SIG-M5 (cell line): ENCODE measurements at places on chromosomes 2 and 18.

DNA sequence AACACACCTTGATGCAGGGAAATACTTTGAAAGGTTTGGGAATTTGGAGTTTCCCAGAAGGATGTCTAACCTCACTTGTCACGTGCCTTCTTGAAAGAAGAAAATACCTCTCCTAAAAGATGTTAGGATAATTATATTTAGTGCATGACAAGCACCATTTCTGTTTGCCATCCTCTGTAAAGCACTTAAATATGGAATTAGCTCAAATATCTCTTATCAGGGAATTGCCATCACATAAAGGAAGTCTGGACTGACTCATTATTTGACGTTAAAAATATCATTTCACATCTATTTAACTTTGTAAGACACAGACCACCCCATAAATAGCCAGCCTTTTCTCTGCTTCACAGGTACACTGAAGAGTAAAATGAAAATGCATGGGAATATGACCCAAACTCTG is 140.1 kb downstream of the STK39 start:
- no peak for DNase-seq

DNA sequence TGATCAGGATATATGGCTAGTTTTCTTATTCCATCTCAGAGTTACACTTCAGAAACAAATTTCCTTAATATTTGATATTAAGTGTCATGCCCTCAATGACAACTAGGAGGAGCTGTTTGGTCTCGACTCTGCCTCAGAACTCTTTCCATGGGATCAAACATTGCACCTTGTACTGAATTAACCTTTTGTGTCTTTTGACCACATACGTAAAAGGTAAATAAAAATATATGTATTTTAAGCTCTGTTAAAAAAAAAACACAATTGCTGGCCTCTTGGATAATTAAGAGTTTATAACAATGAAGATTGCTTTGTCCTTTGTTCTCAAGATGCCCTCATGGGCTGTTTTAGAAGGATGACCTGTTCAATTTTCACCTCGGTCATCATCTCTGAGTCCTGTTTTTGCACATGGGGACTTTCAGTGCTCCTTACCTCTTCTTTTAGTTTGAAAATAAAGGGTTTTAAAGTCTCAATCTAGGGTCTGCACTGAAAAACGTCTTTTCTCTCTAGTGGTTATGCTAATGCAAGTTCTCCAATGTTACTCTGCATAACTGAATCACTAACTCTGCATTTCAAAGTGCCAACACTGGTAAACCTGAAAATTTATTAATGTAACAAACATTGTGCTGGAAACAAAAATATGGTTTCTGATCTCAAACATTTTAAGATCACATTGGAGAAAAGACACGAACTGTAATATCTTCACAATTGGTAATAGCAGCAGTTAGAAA is 18.8 kb upstream of the FN1 start:
- DNase-seq: no peak

DNA sequence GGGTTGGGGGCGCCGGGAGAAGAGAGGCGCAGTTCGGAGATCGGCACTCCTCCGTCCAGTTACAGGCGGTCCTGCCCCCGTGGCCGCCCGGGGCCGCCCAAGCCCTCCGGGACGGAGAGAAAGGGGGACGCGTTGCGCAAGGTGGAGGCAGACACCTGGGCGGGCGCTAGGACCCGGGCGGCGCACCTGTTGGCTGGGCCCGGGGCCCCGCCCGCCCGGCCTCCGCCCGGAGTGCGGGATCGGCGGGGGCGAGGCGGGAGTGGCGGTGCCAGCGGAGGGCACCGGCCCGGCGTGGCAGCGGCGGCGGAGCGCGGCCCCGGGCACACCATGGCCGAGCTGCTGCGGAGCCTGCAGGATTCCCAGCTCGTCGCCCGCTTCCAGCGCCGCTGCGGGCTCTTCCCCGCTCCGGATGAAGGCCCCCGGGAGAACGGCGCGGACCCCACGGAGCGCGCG is at the start of gene SGPP2:
Gene SGPP2, plus strand, starts transcription at position 268 of the 453 bp plus-strand sequence. Its CDS starts 60 bp downstream, at position 328.
- DNase-seq: no peak

DNA sequence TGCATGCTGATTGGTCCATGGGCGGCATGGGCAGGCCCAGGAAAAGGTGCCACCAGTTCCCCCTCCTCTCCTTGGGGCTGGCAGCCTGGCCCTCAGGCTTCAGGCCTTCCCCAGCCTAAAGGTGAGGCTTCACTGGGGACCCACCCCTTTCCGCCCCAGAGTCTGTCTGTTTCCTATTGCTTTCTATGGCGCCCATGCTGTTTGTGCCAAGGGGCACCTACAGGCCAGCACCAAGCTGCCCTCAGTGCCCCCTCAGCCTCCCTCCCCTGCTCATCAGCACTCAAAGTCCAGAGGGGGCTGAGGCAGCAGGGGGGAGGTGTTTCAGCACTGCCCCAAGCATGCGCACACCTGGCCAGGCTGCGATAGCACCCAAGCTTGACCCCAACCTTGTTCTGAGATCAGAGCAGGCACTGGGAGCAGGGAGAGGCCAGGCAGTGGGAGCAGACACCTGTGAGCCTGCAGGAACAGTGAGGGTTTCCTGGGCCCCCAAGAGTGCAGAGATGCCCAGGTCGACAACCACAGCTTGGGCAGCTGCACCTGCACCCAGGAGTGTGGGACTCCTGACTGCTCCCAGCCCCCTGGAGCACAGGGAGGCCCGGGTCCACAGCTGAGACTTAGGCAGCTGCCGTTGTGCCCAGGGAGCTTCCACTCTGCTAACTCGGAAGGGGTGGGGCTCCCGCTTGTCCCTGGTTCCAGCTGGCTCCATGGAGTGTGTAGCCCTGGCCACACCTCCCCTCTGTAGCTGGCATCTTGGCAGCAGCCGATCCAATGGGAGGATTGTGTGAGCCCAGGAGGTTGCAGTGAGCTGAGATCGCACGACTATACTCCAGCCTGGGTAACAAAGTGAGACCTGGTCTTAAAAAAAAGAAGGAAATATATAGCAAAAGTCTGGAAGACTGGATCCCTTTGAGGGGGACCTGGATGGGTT is 69.1 kb downstream of the NCAPH start:
- DNase-seq: no peak

DNA sequence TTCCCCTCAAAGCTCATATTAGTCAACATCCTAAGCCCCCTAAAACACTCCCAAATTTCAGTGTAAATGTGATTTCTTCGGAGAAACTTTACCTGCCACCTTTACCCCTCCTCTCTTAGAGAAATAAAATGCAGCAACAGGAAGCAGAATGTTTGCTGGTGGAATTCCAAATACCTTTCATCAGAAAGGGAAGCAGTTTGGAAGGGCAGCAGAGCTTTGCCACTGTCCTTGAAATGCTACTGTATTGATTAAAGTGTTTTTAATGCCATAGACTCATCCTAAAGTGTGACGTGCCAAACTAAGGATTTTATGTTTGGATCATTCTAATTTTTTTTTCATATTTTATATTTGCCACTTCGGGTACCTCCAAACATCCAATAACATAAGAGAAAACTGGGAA is 480.1 kb downstream of the NRXN1 start:
- no peak for DNase-seq

GRCh38 chr2:129673847-129674711 is 305.4 kb upstream of the RAB6C start:
- DNase-seq: no peak
